Skeletal muscle cell (primary cell): ENCODE measurements at places on chromosomes 6 and 20.

DNA sequence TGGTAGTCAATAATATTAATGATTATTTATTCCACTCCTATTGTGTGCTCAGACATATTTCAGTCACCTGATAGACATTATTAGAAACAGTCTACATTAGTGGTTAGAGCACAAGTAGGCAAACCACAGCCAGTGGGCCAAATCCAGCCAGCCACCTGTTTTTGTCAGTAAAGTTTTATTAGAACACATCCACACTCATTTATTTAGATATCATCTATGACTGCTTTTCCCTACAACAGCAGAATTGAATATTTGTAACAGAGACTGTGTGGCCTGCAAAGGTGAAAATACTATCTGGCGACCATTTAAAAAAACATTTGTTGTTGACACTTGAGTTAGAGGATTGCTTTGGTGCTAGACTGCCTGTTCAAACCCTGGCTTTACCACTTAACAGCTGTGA, 220.0 kb upstream of the ZFP64 start:
- no peak for DNase-seq

- DNase-seq: no peak
Measured at GRCh38 chr20:23129891-23130621, 43.9 kb upstream of the CD93 start.

DNA sequence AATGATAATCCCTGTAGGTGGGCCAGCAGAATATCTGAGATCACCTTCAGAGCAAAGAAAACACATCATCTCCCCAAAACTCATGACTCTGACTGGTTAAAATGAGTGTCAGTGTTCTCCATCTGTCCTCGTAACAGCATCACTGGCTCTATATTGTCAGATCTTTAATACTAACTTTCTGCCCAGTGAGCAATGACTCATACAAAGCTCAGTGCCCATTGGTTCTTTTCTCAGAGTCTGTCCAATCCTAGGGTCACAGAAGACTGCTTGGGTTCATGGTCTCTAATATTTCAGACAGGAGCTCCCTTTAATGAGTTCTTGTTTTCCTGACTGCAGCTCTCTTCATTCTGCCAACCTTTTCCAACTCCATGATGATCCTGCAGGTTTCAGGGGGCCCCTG, 36.4 kb downstream of the HLA-DPB1 start:
- DNase-seq: peak; percentile 16

- DNase-seq: no peak
Measured at GRCh38 chr6:8166156-8166555, 63.8 kb upstream of the EEF1E1 start.

GRCh38 chr6:163830641-163831040, 416.1 kb downstream of the QKI start:
- no peak for DNase-seq

- no peak for DNase-seq
Measured at GRCh38 chr6:8743170-8743745, 307.9 kb upstream of the SLC35B3 start.

- no peak for DNase-seq
Measured at GRCh38 chr20:31682352-31682751, 40.3 kb downstream of the BCL2L1 start.

DNA sequence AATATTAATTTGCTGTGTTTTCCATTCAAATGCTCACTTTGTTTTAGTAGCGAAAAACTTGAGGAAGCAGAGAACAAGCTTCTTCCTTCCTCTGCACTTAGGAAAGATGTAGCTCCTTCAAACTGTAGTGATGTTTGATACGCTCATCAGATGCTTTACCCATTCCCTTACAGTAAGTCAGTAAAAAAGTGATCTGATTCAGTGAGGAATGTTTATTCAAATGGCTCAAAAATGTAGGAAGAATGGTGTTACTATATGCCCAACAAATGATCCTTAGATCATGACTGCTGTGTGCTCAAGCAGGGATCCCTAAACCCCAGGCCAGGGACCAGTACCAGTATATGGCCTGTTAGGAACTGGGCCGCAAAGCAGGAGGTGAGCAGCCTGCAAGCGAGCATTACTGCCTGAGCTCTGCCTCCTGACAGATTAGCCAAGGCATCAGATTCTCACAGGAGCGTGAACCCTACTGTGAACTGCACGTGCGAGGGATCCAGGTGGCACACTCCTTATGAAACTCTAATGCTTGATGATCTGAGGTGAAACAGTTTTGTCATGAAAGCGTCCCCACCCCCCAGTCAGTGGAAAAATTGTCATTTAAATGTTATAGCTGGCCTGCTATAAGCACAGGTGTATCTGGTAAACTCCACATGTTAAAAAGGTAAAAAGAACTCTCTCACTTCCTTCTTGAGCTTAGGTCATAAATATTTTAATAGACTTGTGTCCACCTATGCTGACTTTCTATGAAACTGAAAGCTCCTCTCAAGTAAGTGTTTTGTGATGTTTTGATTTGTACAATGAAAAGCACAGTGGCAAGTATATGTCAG, 187.2 kb downstream of the FOXC1 start:
- DNase-seq: no peak

GRCh38 chr6:142624978-142625715, 319.8 kb downstream of the HIVEP2 start:
- no peak for DNase-seq

- no peak for DNase-seq
Measured at GRCh38 chr6:8069151-8069550, 5.0 kb upstream of the BLOC1S5 start.

GRCh38 chr6:71556141-71556540, 267.5 kb downstream of the OGFRL1 start:
- DNase-seq: no peak

GRCh38 chr20:51678026-51678697, 90.0 kb downstream of the ATP9A start:
- no peak for DNase-seq

DNA sequence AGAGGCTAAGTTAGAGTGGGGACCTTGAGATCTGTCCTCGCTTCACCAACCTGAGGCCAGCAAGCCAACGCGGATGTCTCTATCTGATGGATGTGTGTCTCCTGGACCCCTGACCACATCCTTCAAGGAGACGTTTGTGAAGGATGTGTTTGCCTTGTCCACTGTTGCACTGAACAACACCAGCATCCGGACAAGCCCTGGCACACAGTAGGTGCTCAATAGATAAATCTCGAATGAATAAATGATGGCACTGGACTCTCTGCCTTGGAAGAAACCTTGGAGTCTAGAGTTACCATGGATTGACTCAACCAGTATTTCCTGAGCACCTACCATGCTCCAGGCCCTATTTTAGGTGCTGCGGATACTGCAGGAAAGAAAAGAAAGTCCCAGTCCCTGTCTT, 97.7 kb upstream of the PTPN1 start:
- no peak for DNase-seq

DNA sequence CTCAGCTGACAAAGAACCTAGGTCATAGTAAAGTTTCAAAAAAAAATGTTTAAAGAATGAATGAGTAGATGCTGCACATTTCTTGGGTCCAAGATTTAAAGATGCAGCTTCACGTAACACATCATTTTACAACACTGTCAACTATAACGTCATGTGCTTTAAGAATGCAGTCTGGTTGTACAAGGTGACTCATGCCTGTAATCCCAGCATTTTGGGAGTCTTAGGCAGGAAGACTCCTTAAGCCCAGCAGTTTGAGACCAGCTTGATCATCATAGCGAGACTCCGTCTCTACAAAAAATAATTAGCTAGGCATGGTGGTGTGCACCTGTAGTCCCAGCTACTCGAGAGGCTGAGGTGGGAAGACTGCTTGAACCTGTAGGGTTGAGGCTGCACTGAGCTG, 21.9 kb downstream of the SLC17A5 start:
- no peak for DNase-seq

DNA sequence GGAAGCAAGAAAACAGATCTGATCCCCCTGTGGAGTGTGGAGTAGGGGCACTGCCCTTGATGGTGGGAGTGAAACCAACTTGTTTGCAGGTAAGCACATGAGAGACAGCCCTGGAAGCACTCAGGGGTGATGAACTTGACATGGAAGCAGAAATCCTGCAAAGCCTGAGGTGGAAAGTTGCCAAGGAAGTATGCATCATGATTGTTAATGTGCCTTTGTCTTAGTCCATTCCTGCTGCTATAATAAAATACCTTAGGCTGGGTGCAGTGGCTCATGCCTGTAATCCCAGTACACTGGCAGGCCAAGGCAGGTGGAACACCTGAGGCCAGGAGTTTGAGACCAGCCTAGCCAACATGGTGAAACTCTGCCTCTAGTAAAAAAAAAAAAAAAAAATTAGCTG, 40.2 kb upstream of the IFNGR1 start:
- no peak for DNase-seq

- DNase-seq: no peak
Measured at GRCh38 chr20:10853176-10853575, 179.4 kb upstream of the JAG1 start.

- DNase-seq: peak; percentile 95
Measured at GRCh38 chr20:4135385-4136077, 120.2 kb upstream of the RNF24 start.

GRCh38 chr6:5478380-5478779, 217.1 kb downstream of the FARS2 start:
- DNase-seq: no peak

DNA sequence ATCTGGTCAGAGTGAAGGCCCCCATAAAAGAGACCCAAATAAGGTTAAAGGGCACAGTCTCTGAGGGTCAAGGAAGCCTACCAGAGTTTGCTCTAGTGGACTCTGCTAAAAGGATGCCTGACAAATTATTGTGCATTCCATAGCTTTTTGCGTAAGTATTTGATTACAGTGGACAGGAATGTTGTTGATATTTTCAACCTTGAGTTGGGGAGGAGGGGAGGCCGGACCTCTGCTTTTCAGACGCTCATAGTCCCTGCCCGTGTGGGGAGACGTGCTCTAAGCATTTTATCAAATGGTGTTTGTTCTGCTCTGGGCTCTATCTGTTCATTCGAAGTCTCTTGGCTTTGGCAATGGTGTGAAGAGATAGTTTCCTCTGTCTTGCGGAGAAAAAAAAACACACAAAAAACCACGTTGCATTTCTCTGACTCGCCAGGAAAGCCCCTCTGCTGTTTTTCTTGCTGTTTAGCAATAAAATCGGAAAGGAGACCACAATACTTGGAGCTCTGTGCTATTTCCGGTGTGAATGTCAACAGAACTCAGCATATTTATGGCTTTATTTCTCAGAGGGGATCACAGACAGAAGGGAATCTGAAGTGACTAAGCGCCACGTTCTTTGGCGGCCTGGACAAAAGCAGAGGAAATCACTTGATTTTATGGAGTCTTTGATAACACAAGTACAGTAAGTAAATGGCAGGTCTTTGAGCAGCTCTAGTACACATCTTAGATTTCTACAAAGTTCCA, 159.8 kb downstream of the ZFP64 start:
- peak; percentile 69 for DNase-seq

DNA sequence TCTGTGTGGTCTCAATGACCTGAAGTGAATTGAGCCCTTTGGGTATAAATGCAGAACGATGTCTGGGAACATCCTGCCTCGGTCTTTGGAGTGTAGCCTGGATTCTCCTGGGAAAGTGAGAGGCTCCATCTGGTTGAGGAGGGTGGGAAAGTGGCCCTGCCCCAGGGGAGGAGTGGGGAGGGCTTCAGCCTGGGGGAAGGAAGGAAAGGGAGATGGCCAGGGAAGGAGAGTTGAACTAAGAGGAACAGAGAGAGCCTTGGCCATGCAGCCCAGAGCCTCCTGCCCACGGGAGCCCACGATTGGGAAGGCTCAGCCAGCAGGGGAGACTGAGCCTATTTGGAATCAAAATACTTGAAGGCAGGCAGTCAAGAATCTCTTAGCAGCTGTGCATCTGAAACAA, 2.3 kb upstream of the EPB41L1 start:
- no peak for DNase-seq

DNA sequence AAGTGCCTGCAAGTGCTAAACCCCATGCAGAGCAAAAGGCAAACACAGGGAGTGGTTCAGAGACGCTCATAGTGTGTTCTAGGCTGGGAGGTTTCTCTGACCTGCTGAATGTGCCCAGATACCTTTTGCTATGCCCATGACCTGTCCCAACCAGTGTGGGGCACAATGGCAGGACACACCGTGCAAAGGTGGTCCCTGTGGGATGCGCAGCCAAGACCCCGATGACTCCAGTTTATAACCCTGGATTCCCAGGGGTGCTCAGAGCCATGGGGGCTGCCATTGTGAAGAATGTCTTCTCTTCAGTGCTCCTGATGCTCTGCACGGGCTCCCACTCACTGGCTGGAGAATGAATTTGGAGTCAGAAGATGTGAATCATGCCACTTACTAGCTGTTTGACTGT, 2.2 kb upstream of the NINL start:
- DNase-seq: no peak

- DNase-seq: no peak
Measured at GRCh38 chr6:327538-328116, 35.3 kb downstream of the DUSP22 start.

DNA sequence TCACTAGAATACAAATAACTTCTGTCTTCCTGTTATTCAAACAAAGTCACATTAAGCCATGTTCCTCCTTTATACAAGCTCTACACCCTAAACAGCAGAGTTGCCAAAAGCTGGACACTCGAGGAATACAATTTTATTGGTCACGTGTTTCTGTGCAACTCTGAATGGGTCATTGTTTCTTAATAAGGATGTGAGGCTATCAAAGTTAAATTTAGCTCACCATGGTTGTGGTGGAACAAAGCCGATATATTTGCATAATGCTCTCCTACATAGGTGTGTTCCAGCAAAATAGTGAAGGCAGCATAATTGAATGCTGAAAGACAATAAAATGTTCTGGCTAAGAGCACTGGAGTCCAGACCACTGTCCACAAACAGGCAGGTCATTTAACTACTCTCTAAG, 36.9 kb upstream of the CD2AP start:
- no peak for DNase-seq

DNA sequence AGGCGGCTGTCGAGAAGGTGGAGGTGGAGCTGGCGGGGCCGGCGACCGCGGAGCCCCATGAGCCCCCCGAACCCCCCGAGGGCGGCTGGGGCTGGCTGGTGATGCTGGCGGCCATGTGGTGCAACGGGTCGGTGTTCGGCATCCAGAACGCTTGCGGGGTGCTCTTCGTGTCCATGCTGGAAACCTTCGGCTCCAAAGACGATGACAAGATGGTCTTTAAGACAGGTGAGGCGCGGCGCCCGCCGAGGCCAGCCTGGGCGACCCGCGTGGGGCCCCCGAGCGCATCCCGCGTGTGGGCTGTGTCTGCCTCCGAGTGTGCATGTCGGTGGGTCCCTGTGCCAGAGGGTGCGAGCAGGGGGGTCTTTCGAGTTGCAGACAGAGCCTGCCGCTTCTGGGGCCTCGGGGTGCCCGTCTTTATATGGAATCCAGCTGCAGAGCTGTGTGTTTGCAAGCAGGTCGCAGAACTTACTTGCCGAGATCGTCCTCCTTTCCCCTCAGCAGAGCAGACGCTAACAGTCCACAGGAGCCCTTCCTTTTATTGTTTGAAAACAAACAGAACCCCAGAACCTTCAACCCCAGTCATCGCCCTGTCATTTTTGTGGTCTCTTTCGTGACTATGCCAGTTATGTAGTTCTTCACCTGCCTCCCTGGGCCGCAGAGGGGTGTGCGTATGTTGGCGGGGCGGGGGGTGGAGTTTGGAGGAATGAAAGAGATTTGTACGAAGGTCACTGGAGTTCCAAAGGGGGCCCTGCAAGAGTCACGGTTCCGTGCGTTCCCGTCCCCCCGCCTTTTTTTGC, 766 bp downstream of the SLC16A10 start:
- no peak for DNase-seq
